ENCODE measurements at places on chromosomes 16 and 17. TPM values are rescaled to one million over a fixed set of nuclear protein-coding genes. Genes with fewer than 3 reads are reported as not detected.

DNA sequence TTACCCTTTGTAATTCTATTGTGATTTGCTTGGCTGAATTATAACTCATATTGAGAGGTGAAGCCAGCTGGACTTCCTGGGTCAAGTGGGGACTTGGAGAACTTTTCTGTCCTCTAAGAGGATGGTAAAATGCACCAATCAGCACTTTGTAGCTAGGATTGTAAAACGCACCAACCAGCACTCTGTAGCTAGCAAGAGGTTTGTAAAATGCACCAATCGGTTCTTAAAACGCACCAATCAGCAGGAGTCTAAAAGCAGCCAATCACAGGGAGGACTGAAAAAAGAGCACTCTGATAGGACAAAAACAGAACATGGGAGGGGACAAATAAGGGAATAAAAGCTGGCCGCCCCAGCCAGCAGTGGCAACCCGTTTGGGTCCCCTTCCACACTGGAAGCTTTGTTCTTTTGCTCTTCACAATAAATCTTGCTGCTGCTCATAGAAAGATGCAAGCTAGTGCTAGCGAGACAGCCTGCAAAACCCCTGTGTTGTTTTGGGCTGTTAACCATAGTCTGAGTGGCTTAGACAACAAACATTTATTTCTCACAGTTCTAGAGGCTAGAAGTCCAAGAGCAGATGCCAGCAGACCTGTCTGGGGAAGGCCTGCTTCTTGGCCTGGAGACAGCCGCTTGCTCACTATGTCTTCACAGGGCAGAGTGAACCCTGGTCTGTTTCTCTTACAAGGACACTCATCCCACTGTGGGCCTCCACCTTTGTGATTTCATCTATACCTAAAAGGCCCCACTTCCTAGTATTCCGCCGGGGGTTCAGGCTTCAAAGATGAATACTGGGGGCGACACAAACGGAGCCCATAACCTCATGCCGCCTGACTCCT is 39.0 kb upstream of the CRISPLD2 start:
- no peak for DNase-seq

CX3CL1 gene
- total RNA-seq = 0.09 TPM

GRCh38 chr17:37084372-37084771 is 135.6 kb downstream of the AATF start:
- no peak for DNase-seq

HOXB4 gene
- 1.7 TPM for total RNA-seq

DNA sequence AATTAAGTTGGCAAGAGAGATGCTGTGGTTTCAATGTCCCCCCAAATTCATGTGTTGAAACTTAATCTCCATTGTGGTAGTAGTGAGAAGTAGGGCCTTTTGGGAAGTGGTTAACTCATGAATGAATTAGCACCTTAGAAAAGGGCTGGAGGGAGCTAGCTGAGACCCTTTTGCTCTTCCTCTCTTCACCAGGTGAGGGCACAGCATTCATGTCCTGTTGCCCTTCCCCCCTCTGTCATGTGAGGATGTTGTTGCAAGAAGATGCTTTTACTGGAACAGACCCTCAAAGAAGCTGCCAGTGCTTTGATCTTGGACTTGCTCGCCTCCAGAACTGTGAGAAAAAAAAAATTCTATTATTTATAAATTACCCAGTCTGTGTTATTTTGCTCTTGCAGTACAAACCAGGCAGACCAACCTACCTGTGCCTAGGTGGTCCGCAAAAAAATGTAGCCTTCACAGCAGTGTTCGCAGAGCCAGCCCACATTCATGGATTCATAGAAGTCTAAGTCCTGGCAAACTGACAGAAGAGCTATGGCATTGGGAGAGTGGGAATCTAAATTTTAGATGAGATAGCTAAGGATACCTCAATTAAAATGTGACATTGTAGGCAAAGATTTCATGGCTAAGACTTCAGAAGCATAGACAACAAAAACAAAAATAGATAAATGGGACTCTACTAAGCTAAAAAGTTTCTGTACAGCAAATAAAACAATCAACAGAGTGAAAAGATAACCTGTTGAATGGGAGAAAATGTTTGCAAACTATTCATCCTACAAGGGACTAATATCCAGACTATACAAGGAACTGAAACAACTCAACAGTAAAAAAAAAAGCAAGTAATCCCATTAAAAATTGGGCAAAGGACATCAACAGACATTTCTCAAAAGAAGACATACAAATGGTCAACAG is 32.0 kb upstream of the ABCA5 start:
- peak; percentile 47 for DNase-seq

- DNase-seq = no peak
These were observed 901.6 kb upstream of the GOT2 start for GRCh38 chr16:59635674-59636073.

MEAK7 gene
- total RNA-seq = 22.4 TPM

C17orf78 gene
- total RNA-seq = not detected

GRCh38 chr16:11748404-11749254 is 6.0 kb upstream of the TXNDC11 start:
- no peak for DNase-seq

DNA sequence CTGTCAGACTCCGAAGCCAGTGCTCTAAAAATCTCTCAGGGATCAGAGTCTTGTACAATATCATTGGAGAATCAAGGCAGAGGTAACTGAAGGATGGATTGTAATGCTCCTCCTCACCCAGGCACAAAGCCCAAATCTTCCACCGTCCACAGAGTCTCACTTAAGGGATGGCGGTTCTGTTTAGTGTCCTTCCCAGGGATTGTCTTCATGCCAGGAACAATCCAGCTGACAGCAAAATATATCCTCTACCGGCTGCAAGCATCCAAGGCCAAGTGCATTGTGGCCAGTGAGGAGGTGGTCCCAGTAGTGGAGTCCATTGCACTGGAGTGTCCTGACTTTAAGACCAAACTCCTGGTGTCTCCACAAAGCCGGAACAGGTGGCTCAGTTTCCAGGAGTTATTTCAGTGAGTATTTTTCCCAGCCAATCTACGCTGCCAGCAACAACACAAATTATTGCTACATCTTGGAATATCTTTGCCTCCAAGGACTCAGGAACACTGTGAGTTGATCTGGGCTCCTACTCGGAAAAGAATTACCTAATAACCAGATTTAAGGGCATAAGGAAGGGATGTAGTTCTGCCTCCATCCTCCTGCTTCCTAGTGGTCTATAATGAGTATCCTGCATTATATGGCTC is 13.9 kb upstream of the ACSM1 start:
- DNase-seq = no peak

GRCh38 chr17:28391401-28391800 is 14.6 kb downstream of the SLC46A1 start:
- DNase-seq = no peak

RAMP2 gene
- not detected for total RNA-seq

USB1 gene
- 32.9 TPM for total RNA-seq

CORO6 gene
- total RNA-seq = 11.6 TPM

DNA sequence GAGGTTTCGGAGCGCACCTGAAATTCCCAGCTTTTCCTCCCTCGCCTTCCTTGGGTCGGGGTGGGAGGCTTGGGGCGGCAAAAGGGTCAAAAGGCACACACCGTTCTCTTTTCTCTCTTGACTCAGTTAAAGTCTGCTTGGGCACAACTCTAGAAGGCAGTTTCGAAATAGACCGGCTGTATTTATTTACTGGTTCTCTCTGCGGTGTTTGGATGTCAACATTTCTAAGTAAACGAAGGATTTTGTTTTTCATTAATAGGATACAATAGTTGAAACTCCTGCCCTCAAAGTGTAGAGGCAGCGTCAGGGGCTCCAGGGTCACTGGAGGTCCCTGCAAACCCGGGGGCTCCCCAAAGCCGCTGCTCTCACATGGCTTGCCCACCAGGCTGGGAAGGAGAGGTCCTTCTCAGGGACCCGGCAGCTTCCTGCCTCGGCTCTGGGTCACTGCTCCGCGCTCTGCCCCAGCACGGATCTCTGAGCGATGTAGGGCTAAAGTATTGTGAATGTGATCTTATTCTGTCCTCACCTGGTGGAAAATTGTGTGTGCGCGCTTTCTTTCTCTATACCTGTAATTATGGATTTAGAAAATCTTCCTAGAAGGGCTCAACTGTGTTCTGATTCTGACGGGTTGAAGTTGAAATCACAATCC is 952 bp downstream of the BMERB1 start:
- DNase-seq = peak; percentile 5

LASP1 gene
- total RNA-seq = 135 TPM

CCT6B gene
- total RNA-seq = 1.8 TPM

DNA sequence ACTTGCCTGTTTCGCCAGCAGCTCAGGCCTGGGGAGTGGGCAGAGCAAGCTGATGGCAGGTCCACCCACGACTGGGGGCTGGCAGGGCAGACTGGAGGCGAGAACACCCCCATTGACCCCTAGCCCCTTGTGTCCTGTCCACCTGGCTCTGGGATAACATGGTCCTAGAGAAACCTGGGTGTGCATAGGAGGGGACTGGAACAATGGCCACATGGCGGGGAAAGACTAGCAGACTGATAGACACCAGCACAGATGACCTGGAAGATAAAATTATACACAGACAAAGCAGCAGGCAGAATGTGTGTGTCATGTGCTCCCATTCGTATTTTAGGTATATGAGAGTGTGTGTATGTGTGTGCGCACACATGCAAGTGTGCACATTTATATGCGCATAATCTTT is 23.5 kb downstream of the NUBP1 start:
- no peak for DNase-seq

DNA sequence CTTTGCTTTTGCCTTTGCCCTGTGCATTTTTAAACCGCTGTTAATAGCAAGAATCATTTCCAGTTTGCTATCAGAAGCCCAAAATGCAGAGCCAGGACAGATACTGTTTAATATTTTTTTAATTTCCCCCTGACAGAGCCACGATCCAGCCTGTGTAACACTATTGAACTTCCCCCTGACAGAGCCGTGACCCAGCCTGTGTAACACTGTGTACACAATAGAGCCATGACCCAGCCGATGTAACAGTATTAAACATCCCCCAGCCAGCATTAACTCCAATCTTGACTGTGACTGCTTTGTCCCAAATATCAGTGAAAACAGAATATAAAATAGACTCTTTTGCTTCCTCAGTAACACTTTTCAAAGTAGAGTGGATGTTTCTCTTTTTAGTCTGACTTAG is 607.9 kb upstream of the CDH5 start:
- DNase-seq = no peak

- DNase-seq = no peak
These were observed 23.1 kb downstream of the CREBBP start for GRCh38 chr16:3857189-3858043.

GAS2L2 gene
- total RNA-seq = 0.34 TPM

C1QL1 gene
- total RNA-seq = not detected

PRSS33 gene
- not detected for total RNA-seq

- no peak for DNase-seq
These were observed 2.5 kb downstream of the KIF1C start for GRCh38 chr17:5000237-5000639.

GRCh38 chr17:31598921-31599571 is 207.6 kb downstream of the RAB11FIP4 start:
- DNase-seq = no peak

DNA sequence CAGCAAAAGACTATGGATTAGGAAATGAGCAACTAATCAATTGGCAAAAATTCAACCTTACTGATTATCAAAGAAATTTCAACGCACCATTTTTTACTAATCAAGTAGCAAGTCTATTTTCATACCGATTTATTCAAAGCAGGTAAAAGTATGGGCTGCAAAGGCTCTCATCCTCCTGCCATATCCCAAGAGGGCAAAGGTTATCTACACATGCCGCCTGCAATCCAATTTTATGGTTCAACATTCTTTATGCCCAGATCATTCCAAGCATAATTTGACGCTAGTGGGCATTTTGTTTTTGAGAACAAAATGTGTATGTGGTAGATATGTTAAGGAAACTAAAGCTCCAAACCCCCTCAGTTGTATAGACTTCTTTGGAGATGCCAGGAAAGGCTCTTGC is 270.6 kb downstream of the MAF start:
- no peak for DNase-seq

GRCh38 chr17:40369923-40370322 is 5.4 kb upstream of the GJD3 start:
- no peak for DNase-seq

DNA sequence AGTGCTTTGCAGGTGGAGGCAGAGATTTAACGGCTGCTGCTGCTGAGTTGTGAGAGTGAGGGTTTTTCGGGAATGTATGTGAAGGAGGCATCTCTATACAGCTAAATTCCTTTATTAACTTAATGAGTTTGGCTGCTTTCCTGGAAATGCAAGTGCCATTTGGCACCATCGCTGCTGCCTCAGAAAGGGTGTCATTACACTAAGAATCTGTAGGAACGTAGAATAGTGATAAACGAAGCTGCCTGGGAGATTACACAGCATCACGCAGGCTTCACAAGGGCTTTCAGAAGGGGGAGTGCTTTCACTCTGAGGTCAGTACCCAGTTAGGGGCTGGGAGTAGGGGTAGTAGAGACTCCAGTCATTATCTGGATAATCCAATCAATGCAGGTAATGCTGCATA is 14.1 kb upstream of the NLRP1 start:
- no peak for DNase-seq

SALL1 gene
- total RNA-seq = not detected

DNA sequence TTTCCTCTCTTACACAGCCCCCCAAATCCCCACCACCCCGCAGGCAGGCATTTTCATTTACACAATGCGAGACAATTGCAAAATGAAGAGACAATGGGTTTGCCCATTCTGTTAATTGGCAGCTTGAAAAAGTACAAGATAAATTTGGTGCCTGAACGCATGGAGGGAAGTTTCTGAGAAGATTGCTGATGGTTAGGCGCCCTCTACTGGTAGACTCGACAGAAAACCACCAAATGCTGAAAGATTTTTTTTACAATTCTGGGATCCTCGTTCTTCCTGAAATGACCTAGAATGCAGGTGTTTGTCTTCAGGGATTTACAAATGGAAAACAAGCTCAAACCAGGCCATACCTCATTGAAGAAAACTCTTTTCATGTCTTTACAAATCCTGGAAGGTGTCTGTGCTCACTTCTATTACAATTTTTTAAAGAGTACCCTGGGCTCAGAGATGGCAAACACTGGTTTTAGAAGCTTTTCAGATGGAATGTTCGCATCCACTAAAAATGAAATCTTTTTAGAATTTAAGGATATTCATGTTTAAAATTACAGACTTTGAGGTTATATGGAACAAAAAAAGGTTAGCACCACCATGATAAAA is 338.5 kb downstream of the PMP22 start:
- peak; percentile 63 for DNase-seq

GRCh38 chr16:69847643-69848042 is 85.5 kb downstream of the WWP2 start:
- DNase-seq = no peak

EPX gene
- not detected for total RNA-seq

GRCh38 chr17:59796138-59796537 is 88.7 kb downstream of the VMP1 start:
- no peak for DNase-seq

GRCh38 chr17:66507103-66507923 is 204.9 kb downstream of the PRKCA start:
- no peak for DNase-seq

DNA sequence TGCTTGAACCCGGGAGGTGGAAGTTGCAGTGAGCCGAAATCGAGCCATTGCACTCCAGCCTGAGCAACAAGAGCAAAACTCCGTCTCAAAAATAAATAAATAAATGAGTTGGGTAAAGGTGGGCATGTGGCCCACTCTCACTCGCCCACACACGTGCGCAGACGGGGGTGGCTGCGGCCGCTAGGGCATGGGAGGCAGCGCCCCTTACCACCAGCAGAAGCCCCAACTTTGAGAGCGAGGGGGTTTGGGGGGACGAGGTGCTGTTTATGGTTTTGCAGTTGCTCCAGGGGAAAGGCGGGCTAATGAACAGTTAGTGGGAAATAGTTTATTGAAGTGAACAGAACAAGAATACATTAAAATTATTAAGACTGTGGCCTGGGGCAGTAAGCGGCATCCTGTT is 14.9 kb upstream of the RBFOX3 start:
- DNase-seq = no peak

- no peak for DNase-seq
These were observed 94.5 kb upstream of the METRNL start for GRCh38 chr17:82984751-82985427.

GRCh38 chr16:28923652-28924398 is 1.2 kb downstream of the RABEP2 start:
- DNase-seq = no peak
